ENCODE measurements at places on chromosomes 2 and 18. TPM values are rescaled to one million over a fixed set of nuclear protein-coding genes. Genes with fewer than 3 reads are reported as not detected.

DNA sequence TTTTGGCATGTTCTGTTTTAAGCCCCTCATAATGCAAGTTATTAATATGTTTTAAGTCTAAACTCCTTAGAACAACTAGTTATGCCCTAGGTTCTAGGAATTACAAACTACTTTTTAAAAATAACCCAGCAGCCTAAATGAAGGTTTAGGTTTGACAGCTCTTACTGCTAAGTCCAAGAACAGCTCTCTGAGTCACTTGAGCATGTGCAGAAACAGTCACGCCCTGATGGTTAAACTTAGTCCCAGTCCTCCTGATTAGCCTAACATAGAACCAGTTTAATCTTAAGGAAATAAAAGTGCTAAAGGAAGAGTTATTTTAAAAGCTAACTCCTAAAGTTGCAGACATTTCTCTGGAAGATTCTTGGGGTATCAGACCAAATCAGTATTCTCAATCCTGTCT, 72.5 kb downstream of the RMDN2 start:
- DNase-seq = peak; percentile 41

DNA sequence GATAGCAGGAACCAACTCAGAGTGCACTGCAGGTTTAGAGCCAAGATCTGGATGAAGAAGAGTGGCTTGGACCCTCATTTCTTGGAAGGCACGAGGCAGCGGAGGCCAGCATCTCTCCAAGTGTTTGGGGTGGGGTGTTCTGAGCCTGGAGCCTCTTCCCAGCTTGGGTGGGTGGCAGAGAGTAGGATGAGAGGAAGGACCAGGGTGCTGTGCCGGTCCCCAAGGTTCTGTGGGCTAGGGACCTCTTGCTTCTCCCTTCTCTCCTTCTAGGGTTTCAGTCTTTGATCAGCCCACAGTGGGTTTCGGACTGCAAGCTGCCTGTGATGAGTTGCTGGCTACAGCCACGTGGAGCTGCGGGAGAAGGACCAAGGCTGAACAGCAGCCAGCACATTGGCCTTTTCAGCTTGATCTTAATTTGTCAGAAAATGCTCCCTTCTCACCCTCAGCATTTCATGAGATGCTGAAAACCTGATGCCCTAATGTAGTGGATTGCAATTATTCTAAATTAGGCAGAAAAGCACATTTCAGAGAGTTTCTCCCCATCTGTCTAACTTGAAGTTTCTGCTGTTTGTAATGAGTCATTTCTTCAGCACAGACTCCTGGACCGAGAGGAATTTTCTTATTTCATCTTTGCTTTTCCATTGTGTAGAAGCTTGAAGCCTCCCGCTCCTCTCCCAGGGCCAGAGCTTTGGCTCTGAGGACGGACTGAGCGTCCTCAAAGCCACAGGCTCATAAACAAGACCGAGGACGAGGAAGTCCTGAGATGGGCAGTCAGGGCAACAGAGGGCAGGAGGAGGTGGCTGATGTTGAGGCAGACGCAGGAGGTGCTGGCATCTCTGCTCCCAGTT, 99.1 kb upstream of the HDAC4 start:
- peak; percentile 48 for DNase-seq

DNA sequence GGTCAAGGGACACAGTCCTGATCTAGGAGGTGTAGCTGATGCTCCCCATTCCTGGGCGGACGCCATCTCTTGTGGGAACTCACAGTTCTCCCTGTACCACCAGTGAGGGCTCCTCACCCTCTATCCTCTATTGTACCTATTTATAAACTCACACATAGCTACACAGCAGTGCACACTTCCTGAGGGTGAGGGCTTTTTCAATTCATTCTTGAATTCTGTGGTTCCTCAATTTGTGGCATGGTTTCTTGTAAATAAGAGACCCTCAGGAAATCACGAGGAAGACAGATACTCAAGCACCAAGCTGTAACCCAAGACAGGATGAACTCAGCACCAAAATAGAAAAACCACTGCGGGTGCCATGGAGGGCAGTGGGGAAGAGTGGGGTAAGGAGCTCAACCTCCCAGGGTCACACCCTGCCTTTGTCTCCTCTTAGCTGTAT, 245.9 kb upstream of the PXDN start:
- DNase-seq = no peak

Gene MAB21L4
- not detected for total RNA-seq

Gene HNRNPA3
- 15.0 TPM for total RNA-seq

DNA sequence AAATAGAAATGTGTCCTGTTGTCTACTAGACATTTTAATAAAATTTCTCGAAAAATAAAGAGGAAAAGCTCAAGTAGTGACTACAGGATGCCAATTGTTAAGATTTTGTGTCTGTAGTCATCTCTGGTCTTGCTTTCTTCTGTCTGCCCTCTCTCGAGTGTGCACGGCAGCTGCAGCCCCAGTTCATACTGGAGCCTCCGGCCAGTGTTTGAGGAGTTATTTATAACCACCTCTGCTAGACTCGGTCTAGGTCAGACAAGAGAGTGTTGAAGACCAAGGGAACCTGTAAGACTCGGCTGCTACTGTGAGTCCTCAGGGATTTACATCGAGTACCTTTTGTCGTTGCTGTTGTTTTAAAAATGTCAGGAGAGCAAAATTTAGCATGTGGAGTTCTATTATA, 810.1 kb upstream of the POU3F3 start:
- DNase-seq = no peak

DNA sequence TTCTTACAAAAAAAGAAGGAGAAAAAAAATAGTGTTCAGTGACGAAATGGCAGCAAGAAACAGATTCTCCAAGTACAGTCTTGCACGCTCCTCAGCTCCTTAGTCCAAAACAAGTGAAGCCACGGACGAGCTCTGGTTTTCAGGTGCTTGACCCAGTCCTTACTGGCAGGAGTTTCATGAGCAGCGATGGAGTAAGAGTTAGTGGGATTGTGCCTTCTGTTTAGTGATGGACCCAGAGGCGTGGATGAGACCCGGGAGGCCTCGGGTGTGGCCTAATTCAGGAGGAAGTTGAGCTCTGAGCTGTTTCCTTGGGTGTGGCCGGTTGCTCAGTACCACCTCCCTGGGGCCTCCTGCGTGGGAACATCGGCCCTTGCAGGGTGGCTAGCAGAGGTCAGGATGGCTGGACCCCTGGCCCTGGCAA, 52.0 kb downstream of the KIF5C start:
- DNase-seq = no peak

- DNase-seq = no peak
Observed at GRCh38 chr18:79568543-79569205, 110.9 kb upstream of the CTDP1 start.

GRCh38 chr18:31219395-31219794, 56.7 kb upstream of the DSC1 start:
- DNase-seq = no peak

Gene CRYBA2
- not detected for total RNA-seq

Data from GM23248 (cell line).